ENCODE measurements at places on chromosomes 16 and 17.

- DNase-seq: no peak
Measured at GRCh38 chr17:14417336-14417735, 116.5 kb downstream of the HS3ST3B1 start.

- DNase-seq: peak; percentile 31
Measured at GRCh38 chr16:66899945-66900710, 18.6 kb downstream of the CDH16 start.

DNA sequence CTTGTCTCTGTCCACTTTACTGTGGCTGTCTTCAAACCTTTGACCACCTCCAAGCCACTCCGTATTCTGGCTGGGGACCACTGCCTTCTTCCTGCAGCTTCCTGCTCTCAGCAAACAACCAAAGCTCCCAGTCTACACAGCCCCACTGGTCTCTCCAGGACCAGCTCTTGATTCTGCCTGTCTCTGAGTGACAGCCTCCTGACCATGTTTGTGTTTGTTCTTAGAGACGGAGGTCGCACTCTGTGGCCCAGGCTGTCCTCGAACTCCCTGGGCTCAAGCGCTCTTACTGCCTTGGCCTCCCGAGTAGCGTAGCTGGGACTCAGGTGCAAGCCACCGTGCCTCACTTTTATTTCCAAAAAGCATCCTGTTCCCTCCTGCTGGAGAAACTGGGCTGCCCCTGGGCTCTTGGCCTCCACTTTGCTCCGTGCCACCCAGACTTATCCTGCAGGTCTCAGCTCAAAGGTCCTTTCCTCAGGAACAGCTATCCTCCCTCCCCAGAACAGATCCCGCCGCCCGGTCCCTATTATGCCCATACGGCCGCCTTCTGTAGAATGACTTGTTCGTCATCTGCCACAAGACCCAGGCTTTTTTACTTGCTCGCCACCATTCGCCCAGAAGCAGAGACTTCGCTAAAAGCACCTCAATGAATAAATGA, 9.1 kb downstream of the MNT start:
- no peak for DNase-seq

- no peak for DNase-seq
Measured at GRCh38 chr17:80712606-80713005, 168.0 kb downstream of the RPTOR start.

GRCh38 chr16:68749432-68749831, 12.3 kb downstream of the CDH1 start:
- DNase-seq: no peak

- no peak for DNase-seq
Measured at GRCh38 chr16:70578035-70578434, 54.4 kb downstream of the SF3B3 start.

GRCh38 chr17:65453204-65453931, 108.1 kb downstream of the AXIN2 start:
- no peak for DNase-seq

GRCh38 chr16:53629607-53630312, 73.9 kb downstream of the RPGRIP1L start:
- DNase-seq: no peak

GRCh38 chr17:55273579-55274354, 9.0 kb downstream of the HLF start:
- peak; percentile 59 for DNase-seq

- DNase-seq: no peak
Measured at GRCh38 chr17:17361867-17362539, 58.8 kb downstream of the NT5M start.

- no peak for DNase-seq
Measured at GRCh38 chr17:70076189-70076588, 1.2 kb downstream of the KCNJ16 start.

DNA sequence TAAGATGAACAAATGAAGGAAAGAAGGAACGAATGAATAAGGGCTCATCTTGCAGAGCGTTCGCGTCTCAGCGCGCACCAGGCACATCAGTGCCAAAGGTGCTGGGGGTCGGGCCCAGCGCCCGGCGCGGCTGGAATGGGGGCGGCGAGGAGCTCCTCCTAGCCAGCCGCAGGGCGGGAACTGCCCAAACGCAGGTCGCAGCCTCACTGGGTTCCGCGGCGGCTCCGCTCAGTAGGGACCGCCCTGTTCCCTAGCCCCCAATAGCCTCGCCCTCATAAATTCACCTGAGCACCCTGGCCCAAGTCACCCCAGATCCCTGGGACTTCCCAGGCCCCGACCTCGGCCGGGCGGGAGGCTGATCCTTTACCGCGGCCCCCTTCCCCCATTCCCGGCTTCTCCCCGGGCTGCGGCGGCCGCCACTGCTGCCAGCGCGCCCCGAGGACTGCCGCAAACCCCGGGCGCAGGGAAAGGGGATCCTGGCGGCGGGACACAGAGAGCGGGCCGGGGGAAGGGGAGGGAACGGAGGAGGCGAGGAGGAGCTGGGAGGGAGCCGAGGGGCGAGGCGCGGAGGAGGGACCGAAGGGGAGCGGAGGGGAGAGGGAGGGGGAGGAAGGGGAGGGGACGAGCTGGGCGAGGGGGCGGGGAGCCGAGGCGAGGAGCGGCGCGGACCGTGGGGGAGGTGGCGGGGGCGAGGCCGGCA, 377 bp upstream of the CRHR1 start:
- no peak for DNase-seq

GRCh38 chr17:63405741-63406261, 40.3 kb downstream of the CYB561 start:
- DNase-seq: no peak

GRCh38 chr17:12089809-12090384, 69.2 kb downstream of the MAP2K4 start:
- DNase-seq: no peak

- DNase-seq: no peak
Measured at GRCh38 chr17:18184143-18185031, 759 bp downstream of the ALKBH5 start.

DNA sequence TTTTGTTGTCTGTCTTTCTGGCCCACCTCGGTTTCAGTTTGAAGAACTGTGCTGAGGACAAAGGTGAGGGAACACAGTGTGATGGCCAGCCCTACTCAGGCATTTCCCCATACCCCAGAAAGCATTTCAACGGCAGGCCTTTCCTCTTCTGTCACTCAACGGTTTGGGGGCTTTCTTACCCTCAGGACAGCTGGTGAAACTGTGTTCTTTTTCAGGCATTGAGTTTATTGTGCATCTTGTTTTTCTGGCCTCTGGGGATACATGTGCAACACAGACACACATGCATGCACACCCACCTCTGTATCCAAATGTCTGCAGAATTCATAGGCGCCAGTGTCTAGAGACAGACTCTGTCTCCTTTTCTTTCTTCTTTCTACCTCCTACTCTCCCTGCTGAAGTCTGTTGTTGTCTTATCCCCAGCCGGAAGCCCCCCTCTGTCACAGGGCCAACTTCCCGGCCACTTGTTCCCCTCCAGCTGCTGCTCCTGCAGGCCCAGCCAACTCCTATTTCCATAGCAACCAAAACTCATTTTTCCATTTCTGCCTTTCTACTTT, 17.0 kb downstream of the CHD9 start:
- DNase-seq: no peak

DNA sequence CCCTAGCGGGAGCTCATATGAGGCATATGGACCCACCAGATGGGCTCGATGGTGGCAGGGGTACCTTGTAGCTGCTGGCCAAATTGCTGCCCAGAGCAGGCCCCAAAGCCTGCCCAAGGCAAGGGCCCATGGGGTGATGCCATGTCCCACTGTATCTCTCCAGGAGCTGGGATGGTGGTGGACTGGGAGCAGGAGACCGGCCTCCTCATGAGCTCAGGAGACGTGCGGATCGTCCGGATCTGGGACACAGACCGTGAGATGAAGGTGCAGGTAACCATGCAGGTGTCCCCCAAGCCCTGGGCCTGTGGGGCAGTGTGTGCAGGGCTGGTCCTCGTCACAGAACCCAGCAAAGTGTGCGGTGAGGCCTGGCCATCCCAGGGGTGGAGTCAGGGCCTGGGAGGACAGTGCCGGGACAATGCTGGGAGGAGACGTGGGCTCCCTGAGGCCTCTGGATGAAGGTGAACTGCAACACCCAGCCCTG, 34.1 kb upstream of the CHMP6 start:
- no peak for DNase-seq

DNA sequence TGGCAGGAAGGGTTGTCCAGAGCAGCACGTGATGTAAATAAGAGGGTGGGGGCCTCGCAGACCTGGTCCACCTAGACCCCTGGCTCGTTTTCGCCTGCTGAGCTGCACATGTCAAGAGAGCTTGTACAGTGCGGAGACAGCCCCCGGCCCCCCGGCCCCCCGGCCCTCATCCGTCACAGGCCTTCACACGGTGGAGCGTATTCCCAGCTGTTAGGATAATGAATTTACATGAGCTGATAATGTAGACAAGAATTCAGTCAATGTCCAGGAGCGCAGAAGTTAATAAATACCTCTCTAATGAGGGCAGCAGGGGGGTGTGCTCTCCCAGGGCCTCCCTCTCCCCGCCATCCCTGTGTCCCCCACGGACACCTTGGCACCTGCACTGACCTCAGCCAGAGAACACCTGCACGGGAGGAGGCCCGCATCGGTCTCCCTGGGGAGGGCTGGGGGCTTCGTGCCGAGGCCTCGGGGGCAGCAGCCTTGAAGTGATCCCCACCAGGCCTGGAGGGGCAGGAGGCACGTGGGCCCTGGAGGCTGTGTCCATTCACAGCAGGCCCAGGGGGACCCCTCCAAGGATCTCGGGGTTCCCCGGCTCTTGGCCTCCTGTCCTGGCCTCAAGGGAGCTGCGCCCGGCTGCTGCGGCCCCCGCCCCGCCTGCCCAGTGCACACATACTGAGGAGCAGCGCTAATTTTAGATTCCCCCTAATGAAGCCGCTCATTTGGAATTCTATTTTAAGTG, 14.6 kb downstream of the GSE1 start:
- DNase-seq: no peak

DNA sequence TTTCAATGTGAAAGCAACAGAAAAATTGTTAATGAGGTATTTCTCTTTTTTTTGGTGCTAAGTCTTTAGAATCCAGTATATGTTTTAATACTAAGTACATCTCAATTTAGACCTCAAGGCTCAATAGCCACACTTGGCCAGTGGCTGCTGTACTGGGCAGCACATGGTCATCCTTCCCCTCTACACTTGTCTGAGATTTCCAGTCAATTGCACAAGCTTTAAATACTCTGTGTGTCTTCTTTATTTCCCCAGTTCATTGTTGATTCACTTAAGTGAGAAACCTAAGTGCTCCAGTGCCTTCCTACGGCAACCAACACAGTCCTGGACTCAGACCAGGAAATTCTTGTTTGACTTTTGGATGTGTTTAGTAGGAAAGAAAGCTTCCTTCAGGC, 62.2 kb downstream of the TNRC6C start:
- DNase-seq: no peak

GRCh38 chr16:13510425-13511151, 409.4 kb upstream of the ERCC4 start:
- DNase-seq: no peak

- DNase-seq: no peak
Measured at GRCh38 chr16:29876217-29876593, 13.2 kb upstream of the CDIPT start.

Data from GOT3 (cell line).